Naive thymus-derived CD8-positive, alpha-beta T cell (primary cell): ENCODE measurements at places on chromosomes 2 and 18. TPM values are rescaled to one million over a fixed set of nuclear protein-coding genes. Genes with fewer than 3 reads are reported as not detected.

DNA sequence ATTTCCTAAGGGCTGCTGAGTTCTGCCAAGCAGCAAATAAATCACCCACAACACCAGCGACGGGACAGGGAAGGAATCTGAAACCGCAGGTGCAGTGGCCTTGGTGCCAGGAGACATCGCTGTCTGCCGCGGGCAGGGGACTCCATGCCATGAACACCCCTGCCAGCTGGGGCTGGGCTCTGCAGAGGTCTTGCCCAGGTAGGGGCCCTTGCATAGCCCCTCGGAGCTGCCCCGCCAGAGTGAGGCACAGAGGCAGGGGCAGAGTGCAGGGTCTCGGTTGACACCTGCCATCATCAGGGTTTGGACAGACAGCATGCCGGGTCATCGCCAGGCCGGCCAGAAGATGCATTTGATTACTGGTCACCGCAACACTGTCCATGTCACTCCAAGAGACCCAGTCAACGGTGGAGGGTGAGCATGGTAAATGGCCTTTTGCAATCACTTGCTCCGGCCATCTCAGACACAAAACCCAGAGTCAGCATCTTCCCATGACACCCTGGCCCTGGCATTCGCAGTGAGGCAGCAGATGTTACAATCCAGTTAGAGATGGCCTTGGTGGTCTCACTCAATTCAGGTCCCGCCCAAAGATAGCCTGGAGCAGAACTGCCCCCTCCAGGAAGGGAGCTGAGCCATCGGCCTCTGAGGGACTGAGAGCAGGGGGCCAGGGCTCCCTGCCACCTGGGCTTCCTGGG lies 255.4 kb downstream of the NDUFA10 start:
- DNase-seq, result no peak

DNA sequence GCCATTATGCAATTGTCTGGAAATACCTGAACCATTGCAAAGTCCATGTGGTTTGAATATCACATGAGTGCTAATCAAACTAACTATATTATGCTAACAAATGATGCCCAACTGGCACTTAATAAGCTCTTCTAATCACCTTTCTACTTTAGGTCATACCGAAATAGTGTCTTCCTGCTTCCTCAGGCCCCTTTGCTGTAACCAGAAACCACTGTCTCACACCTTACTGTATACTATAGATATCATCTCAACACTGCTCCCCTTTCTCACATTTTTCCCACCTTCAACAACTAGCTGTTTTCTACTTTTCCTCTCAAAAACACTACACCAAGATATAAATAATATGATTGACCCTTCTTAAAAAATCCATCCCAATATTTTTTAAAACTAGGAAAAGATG lies 633.9 kb downstream of the BCL11A start:
- no peak for DNase-seq

DNA sequence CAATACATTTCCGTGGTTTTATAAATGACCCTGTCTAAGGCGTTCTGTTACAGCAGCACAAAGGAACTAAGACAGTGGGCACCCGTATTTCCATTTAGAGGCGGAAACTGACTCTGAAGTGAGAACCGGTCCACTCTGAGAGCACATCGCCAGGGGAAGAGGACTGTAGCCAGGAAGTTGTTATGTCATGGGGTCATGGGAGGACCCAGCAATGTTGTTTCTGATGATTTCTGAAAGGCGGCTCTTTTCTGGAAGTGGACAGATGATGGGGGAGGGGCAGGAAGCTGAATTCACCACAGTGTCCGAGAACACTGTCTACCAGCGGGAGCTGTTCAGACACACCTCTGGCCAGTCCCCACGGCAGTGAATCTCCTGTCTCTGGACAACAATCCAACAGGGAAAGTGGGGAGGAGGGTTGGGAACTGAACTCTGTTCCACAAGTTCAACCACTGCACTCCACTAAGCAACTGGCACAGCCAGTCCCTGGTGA lies 2.1 kb upstream of the LRRFIP1 start:
- DNase-seq, result no peak

DNA sequence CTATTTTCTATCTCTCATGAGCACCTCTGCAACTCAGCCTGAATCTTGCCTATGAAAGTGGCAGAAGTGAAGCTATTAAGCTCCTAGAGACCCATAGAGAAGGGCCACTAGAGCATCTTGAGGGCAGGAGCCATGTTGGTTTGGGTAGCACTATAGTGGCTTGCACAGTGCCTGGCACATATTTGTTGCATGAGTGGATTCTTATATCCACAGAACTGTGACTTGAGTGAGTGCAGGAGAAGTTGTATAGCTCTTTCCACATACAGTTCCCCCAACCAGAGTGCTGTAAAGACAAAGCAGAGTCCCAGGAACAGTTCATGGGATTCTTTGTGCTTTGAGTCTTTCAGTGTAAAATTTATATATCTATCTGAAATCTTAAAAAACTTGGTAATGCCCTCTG lies 205.5 kb upstream of the FOSL2 start:
- no peak for DNase-seq

DNA sequence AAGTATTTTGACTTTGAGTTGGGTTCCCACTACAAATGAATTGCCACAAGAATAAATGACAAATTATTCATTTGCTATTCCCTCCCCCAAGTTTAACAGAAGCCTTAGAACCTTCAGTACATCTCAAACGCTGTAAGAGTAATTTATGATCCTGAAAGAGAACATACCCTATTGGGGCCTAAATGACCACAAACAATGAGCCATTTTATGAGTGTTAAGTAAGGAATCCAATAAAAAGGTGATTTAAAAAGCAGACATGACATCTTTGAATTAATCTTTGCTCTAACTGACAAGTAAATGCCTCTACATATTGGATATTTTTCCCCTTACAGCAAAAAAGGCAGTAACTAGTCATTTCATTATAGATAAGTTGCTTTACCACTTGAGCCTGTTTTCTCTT lies 136.9 kb downstream of the NRXN1 start:
- DNase-seq, result no peak

- no peak for DNase-seq
Measured at GRCh38 chr2:48320742-48321141, 209.2 kb upstream of the STON1 start.

DNA sequence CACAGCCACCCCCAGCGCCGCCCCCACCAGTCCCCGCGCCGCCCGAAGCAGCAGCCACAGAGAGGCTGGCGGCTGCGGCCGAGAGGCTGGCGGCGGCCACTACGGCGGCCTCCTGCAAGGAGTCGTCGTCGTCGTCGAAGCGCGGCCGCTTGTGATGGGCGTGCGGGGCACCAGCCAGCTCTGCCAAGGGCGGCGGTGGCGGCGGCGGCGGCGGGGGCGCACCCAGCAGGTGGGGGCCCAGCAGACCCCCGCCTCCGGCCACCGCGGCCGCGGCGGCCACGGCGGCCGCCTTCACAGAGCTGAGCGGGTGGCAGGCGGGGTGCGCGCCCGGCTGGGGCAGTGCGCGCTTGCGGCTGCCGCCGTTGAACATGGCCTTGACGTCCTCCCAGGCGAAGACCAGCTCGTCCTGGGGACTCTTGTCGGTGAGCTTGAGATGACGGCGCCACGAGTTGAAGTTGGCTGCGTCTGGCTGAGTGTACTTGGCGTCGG lies 3.3 kb downstream of the SKOR2 start:
- no peak for DNase-seq

- DNase-seq, result peak; percentile 41
Measured at GRCh38 chr18:58180738-58181353, 136.8 kb downstream of the NEDD4L start.

- no peak for DNase-seq
Measured at GRCh38 chr2:240208631-240209211, 68.3 kb upstream of the OTOS start.

GRCh38 chr2:165191096-165191728 lies 12.6 kb downstream of the SCN3A start:
- DNase-seq, result no peak

- DNase-seq, result no peak
Measured at GRCh38 chr2:98895901-98896300, 40.1 kb downstream of the CRACDL start.

DNA sequence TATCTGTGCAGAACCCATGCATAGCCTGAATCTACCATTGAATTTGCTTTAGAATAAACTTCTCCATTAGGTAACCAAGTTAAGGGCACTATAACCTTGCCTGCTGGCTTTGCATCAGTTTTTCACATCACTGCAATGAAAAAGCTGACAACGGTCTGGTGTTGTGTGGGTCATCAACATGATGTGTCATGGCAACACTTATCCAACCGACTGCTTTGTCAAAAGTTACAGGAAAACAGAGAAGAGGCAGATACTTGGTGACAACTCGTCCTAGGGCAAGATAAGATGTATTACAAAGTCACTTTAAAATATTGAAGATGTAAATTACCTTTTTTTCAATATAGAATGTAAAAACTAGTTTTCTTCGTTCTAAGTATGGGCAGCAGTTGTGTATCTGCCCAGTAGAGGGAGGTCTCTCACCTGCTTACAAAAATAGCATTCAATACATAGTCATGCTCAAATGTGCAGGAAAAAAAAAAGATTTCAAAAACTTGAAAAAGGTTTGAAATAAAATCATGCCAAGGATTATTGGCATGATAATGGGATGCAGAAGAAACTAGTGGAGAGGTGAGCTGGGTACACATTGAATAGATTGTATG lies 96.3 kb downstream of the EVA1A start:
- no peak for DNase-seq

DNA sequence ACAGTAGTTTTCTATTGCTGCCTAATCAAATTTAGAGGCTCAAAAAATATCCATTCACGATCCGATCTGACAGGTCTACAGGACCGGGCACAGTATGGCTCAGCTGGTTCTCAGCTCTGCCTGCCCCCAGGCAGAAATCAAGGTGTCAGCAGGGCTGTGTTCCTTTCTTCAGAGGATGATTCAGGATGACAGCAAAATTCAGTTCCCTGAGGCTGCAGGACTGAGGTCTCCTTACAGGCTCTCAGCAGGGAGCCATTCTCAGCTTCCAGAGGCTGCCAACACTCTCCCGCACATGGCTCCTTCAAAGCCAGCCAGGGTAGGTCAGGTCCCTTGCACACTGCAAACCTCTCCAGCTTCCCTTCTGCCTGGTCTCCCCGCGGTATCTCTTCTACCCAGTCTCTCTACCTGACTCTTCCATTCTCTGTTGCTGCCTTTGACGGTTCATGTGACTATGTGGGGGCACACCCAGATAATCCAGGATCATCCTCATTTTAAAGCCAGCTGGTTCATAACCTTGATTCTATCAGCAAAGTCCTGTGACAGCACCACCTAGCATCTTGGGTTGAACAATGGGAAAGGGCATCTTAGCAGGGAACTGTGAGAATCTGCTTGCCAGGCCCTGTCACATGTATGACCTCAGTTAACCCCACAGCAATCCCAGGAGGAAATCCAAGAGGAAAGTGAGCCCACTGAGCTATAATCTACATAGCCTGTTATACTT lies 50.4 kb downstream of the UXS1 start:
- DNase-seq, result no peak

DNA sequence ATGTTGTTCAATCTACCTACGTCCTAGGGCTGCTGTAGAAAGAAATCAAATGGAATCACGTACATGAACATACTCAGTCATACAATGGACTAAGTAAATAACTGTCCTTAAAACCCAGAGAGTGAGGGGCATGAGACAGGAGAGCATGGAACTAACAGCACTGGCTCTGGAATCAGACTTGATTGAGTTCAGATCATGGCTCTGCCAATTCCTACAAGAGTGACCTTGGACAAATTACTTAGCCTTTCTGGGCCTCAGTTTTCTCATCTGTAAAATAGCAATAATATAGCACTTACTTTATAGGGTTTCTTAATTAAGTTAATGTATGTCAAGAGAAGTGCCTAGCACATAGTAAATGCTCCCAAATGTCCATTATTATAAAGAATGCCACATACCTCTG lies 106.8 kb downstream of the HNRNPLL start:
- no peak for DNase-seq

- no peak for DNase-seq
Measured at GRCh38 chr18:46649071-46649862, 7.8 kb downstream of the LOXHD1 start.

DNA sequence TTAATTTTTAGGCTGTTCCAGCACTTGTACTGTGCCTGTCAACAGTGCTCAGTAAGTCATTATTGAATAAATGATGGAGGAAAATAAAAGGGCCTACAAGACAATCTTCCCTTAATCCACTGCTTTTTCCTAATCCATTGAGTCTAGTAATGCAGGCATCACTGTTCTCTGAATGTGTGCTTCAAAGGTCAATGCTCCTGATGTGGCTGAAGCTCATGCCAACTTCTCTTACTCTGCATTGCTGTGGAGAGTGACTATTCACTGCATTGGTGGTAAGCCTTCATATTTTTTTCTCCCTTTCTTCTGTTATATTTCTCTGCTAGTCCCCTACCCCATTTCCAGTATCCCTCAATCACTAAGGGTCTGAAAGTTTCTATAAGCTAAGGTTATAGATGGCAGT lies 31.9 kb upstream of the MYO1B start:
- no peak for DNase-seq

DNA sequence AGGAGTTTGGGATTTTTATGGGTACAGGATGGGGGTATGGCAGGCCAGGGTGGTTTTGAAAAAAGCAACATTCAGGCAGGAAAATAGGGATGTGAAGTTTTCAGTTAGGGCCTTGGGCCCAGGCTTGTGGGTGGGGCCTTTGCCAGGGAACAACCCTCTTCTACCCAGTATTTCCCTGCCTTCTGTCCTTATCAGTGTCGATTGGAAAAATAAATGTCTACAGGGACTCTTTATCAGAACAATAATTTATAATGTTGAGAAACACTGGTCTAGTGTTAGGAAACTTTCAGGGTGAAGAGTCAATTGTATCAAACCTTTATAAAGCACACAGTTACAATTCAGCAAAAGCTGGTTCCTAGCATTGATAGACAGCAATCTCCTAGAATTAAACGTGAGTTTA lies 214.1 kb upstream of the NABP1 start:
- no peak for DNase-seq

GRCh38 chr18:28366676-28367075 lies 189.7 kb upstream of the CDH2 start:
- no peak for DNase-seq

- DNase-seq, result no peak
Measured at GRCh38 chr2:220753486-220753885, 818.6 kb downstream of the EPHA4 start.

- DNase-seq, result no peak
Measured at GRCh38 chr2:116511426-116511825, 1303.1 kb upstream of the DDX18 start.

DNA sequence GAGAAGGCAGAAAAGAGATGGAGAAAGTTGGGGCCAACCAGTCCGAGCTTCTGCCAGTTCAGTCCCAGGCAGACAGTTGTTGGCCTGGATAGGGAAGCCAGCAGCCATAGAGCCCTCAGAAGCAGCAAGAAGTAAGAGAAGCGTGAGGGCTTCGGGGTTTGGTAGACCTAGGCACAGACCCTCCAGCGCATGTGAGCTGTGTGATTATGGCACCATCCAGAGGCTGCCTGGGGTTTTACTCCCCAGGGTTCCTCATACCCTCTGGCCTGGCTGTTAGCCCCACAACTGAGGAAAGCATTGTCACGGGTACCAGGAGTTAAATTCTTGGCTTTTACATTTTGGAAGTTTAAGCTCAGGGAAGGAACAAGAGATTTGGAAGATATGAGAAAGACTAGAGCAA lies 93.7 kb upstream of the RAB6C start:
- DNase-seq, result peak; percentile 5

ASAP2 gene
- total RNA-seq, result not detected

NTSR2 gene
- not detected for total RNA-seq

WBP1 gene
- total RNA-seq, result 122 TPM

NT5C1B gene
- total RNA-seq, result not detected

RNF144A gene
- total RNA-seq, result 39.5 TPM

SERPINB11 gene
- not detected for total RNA-seq

SERPINB4 gene
- not detected for total RNA-seq

OXER1 gene
- not detected for total RNA-seq

GALNT5 gene
- not detected for total RNA-seq

MBP gene
- 108 TPM for total RNA-seq

MTERF4 gene
- total RNA-seq, result 265 TPM

DOK6 gene
- not detected for total RNA-seq

POMC gene
- total RNA-seq, result 7.3 TPM

AQP12A gene
- not detected for total RNA-seq
